ENCODE measurements at places on chromosomes 1 and 21.

GRCh38 chr21:46368533-46369285 is 44.8 kb downstream of the PCNT start:
- DNase-seq, result peak; percentile 75

DNA sequence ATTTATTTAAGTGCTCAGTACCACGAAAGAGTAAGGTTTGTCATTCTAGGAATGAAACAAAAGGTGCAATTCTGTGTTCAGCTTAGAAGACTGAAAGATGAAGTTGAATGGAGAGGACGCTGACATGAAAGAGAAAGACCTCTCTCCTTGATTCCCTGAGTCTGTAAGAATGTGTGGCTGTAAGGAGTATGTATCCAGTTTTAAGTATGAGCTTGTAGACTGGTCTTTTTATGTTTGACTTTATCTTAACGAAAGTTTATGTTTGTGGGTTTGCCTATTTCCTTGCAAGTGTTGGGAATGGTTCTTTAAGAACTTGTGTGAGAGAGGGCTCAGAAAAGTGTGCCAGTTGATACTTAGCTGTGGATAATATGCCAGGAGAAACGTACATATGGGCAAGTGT is 1.4 kb downstream of the CHD1L start:
- no peak for DNase-seq

DNA sequence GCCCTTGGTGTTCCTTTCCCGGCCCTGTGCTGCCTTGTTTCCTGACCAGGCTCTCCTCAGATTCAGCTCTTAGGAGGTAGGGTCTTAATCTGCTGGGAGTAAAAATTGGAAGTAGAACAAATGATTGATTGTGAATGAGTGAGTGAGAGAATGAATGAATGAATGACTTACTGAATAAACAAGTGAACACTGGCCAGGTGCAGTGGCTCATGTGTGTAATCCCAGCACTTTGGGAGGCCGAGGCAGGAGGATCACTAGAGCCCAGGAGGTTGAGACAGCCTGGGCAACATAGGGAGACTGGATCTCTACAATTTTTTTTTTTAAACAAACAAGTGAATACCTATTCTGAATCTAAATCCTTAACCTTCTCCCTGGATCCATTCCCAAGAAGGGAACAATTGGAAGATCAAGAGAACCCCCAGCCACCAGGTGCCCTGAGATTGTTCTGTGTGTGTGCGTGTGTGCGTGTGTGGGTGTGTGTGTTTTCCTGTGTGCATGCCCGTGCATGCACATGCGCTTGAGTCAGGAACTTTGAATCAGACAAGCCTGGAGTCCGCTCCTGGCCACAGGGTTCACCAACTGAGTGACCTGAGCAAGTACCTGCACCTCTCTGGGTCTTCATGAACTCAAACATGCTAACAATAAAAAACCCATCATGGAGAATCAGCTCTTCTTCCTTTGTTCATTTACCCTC is 24.3 kb upstream of the CITED4 start:
- no peak for DNase-seq

DNA sequence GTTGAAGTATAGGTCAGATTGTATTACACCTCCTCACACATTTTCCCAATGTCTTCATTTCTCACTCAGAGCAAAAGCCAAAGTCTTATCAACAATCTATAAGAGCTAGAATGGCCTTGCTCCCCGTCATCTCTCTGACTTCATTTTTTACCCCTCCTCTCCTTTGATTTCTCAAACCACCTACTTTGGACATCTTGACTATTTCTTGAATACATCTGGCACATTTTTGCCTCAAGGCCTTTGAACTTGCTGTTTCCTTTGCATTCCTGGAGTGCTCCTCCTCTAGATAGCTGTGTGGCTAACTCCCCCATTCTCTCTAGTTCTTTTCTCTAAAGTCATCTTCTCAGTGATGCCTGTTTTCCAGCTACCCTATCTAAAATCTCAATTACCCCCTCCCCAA is 7.2 kb upstream of the XCL2 start:
- DNase-seq, result no peak

DNA sequence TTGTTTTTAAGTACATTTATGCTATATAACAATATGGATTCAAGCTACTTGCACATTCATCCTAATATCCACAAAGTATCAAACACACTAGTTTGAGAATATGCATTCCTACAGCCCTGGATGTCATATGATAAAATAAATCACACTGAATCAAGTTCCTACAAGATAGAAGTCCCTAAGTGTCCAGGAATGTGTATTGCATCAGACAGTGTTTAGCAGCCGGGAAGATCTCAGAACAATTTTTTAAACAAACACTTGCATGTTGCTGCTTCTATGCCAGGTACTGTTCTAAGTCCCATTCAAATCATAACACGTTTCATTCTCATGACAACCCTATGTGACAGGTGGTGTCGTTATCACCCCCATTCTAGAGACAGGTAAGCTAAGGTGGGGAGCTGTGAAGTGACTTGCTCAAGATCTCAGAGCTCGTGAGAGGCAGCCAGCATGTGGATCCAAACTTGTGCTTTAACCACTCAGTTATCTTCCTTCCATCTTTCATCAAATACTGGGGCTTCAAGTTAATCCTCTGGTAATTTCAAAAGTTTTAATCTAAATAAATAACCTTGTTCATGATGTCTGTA is 68.3 kb upstream of the KIF26B start:
- DNase-seq, result no peak

Measured in activated naive CD4-positive, alpha-beta T cell treated with anti-CD3 and anti-CD28 coated beads for 36 hours (primary cell).